ENCODE measurements at places on chromosomes 1 and 21.

GRCh38 chr1:119714583-119714982 is 2.8 kb downstream of the PHGDH start:
- peak; percentile 38 for DNase-seq

DNA sequence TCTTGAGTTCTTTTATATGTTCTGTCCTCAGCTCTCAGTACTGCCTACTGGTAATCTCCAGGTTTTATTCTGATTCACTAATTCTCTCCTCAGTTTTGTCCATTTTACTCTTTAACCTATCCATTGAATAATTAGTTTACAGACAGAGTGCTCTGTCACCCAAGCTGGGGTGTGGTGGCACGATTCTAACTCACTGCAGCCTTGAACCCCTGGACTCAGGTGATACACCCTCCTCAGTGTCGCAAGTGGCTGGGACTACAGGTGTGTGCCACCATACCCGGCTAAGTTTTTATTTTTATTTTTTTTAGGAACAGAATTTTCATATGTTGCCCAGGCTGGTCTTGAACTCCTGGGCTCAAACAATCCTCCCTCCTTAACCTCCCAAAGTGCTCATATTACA is 14.0 kb downstream of the RAB4A start:
- DNase-seq = no peak

DNA sequence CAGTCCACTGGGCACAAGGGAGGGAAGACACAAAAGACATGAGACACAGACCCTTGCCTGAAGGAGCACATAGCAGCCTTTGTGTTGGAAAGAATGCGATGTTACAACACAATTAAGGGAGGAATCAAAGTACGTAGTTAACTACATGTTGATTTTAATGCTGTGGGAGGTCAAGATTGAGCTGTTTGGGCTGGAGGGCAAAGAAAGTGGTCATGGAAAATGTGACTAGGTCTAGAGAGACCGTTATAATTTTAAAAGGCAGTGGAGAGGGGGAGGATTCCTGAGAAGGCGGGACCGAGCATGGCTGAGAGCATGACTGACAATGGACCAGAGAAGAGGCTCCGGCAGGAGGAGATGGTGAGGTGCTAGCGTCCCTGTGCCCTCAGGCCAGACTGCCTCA is 111.8 kb upstream of the ATP1A1 start:
- DNase-seq = no peak

DNA sequence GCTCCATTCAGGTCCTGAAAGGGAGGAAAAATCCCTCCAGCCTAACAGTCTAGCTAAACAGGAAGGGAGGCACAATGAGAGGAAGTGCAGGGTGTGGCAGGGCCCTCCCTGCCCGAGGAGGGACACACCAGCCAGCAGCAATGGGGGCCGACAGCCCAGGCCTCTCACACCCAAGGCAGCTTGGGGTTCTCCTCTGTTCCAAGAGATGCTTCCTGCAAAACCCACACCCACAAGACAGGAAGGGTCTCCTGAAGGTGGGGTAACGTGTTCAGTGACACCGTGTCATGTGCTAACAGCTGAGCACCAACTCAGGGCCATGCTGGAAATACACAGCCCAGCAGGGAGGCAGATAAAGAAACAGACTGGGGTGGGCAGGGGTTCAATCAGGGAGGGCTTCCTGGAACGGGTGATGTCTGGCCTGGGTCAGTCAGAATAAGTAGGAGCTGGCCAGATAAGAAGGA is 10.2 kb downstream of the ECE1 start:
- no peak for DNase-seq

DNA sequence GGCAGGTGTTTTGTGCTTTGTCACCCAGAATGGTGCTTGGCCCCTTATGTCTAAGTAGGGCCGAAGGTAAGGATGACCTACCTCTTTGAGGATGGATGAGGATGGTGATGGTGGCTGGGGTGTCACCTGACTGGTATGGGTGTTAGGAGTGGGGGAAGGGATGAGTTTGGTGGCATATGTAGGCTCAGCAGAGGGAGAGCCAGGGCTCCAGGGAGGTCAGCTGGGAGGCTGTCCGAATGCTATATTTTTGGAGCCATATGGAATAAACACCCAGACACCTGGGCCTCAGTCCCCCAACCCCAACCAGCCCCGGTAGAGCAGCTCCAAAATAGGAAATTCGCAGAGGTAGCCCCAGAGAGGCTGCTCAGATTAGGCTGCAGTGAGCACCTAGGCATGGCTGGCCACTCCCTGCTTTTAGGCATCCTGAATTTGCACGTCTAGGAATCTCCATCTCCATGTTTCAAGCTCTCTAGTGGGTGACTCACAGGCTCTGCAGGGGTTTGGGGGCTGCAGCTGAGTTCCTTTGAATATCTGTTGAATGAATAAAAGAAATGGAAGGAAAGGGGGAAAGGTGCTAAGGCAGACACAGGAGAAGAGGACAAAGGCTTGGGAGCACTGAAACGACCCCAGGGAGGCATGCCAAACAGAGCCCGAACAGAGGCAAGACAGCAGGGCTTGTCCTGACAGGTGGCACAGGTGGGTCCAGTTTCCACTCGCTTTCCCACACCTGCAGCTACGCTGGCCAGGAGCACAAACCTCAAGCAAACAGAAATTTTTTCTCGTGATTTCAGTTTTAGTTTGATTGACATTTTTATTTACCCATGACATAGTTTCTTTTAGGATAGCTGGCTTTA is 135.3 kb upstream of the EDN2 start:
- no peak for DNase-seq

DNA sequence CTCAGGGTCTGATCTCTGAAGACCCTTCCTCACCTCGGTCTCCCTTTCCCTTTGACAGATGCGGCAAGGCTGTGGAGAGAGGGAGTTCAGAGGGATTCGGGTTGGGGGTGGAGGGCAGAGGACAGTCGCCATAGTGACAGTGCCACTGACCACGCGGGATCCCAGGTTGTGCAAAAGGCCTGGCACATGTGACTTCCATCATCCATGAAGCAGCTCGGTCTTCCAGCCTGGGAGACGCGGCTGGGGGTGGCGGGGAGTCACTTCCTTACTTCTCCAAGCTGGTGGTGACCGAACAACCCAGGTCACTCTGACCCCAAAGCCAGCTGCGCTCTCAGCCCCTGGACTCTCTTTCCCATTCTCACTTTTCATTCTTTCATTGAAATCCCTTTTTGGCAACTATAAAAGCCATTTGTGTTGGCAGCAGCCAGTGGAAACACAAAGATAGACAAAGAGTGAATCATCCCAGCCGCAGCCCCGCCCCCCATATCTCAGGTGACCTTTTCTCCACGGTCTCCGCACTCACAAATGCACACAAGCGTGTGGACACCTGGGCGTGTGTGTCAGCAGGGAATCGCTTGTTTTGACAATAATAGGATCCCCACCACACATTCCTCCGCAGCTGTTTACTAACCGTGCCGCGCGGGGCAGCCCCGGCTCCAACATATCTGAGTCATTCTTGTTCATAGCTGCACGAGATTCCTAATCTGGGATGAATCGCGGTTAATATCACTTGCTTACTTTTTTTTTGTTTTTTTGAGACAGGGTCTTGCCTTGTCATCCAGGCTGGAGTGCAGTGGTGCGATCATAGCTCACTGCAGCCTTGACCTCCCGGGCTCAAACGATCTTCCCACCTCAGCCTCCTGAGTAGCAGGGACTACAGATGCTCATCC is 68.3 kb downstream of the DHRS3 start:
- DNase-seq = peak; percentile 45

GRCh38 chr1:94017155-94017829 is 103.7 kb downstream of the ABCA4 start:
- peak; percentile 65 for DNase-seq

DNA sequence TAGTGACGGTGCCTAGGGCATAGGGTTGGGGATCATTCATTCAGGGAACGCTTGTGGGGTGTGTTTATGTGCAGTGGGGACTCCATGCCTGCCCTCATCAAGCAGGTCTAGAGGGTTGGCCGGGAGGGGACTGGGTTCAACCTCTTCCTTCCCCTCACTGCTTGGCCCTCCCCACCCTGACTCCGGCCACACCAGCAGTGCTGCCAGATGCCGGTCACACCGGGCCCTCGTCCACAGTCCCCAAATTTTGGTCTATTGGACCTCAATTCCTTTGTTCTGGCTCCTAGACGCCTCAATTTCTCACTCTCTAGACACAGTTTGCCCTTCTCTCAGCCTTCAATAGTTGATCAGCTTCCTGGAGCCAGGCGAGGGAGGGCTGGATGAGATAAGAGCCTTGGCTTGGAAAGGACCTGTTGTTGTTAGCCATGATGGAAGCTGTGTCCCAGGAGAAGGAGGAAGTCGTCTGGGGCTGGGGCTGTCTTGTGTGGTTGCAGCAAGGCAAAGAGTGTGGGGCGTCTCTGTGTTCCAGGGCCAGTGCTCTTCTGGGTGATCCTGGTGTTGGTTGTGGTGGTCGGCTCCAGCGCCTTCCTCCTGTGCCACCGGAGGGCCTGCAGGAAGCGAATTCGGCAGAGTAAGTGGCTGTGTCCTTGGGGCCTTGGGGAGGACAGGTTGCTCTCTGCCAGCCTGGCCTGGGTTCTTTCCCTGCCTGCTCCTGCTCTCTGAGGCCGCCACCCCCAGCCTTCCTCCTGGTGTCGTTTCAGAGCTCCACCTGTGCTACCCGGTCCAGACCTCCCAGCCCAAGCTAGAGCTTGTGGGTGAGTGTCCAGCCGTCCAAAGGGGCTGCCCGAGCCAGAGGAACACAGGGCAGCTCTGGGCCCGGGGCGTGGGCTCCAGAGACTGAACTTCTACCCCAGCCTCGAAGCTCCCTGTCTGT is 41.1 kb upstream of the TNFRSF1B start:
- DNase-seq = no peak

Measured in lung (tissue), 17 donors.